Activated CD4-positive, alpha-beta memory T cell treated with anti-CD3 and anti-CD28 coated beads, Interleukin-2, amount 10 ng/mL, durations not matched to agents 7 days and 5 days (primary cell): ENCODE measurements at places on chromosomes 12 and 14. TPM values are rescaled to one million over a fixed set of nuclear protein-coding genes. Genes with fewer than 3 reads are reported as not detected.
A peak's percentile ranks its signal among the peaks of the same experiment; 100 is the strongest.

Gene CDH24
- 1.6 TPM for total RNA-seq

Gene KRT76
- not detected for total RNA-seq

- no peak for DNase-seq
- H3K36me3 ChIP-seq, result peaks cover 5% of the 10 kb centered on the region
- H3K27ac ChIP-seq, result peak overlapping the region; percentile 64
- peaks cover 19% of the 10 kb centered on the region for H3K4me1 ChIP-seq
- no peaks in the 10 kb centered on the region for H3K27me3 ChIP-seq
Measured at GRCh38 chr14:102499401-102500157, 10.0 kb downstream of the ANKRD9 start.

DNA sequence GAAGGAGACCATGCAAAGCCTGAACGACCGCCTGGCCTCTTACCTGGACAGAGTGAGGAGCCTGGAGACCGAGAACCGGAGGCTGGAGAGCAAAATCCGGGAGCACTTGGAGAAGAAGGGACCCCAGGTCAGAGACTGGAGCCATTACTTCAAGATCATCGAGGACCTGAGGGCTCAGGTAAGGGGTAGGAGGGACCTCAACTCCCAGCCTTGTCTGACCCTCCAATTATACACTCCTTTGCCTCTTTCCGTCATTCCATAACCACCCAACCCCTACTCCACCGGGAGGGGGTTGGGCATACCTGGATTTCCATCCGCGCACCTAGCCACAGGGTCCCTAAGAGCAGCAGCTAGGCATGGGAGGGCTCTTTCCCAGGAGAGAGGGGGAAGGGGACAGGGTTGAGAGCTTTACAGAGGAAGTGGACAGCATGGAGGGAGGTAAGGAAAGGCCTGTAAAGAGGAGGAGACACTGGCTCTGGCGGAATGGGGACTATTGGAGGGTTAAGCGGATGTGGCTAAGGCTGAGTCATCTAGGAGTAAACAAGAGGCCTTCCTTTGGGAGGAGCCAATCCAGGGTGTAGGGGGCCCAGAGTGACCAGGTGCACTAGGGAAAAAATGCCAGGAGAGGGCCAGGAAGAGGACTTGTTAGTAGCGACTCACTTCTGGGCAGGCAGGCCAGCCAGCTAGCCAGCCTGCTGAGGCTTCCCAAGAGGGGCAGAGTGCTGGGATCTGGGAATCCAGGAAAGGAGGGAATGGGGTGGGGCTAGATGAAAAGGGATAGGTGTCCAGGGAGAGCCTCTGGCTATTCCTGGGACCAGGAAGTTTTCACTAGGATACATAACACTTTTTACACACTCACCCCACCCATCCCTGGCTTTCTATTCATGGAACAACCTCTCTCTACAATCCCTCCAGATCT lies 754 bp downstream of the KRT18 start:
- H3K4me3 ChIP-seq, result peak overlapping the region; percentile 63
- no peaks in the 10 kb centered on the region for H3K36me3 ChIP-seq
- DNase-seq, result no peak
- H3K27me3 ChIP-seq, result peaks cover 9% of the 10 kb centered on the region

- peaks cover 4% of the 10 kb centered on the region for H3K27me3 ChIP-seq
- no peaks in the 10 kb centered on the region for H3K36me3 ChIP-seq
- H3K4me1 ChIP-seq, result no peaks in the 10 kb centered on the region
Measured at GRCh38 chr14:23243066-23243465, 5.3 kb downstream of the RNF212B start.

- no peaks in the 10 kb centered on the region for H3K36me3 ChIP-seq
- peaks cover 7% of the 10 kb centered on the region for H3K27me3 ChIP-seq
- H3K4me1 ChIP-seq, result no peaks in the 10 kb centered on the region
- no peak for DNase-seq
- no peak overlapping the region for H3K4me3 ChIP-seq
- H3K27ac ChIP-seq, result no peak overlapping the region
Measured at GRCh38 chr14:104545151-104545941, 34.2 kb upstream of the C14orf180 start.
